ENCODE measurements at places on chromosomes 7 and 10.

- no peak for DNase-seq
Measured at GRCh38 chr7:140881507-140882228, 43.1 kb downstream of the BRAF start.

DNA sequence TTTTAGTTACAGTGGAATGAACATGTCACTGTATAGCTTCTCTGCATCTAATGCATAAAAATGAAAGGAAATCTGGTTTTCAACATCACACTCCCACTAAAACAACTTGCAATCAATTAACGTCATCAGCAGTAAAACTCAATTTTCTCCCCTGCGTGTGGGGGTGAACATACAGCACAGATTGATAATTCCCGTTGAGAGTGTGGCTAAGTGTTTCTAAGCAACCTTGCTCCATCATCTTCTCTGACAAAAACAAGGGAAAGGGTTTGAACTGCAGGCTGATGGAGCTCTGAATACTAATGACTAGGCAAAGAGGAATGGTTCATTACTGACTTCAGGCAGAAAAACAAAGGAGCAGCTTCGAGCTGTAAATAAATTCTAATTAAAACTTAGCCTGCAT is 238.3 kb downstream of the PARD3 start:
- DNase-seq, result no peak

- no peak for DNase-seq
Measured at GRCh38 chr7:41029072-41029499, 673.8 kb downstream of the INHBA start.

DNA sequence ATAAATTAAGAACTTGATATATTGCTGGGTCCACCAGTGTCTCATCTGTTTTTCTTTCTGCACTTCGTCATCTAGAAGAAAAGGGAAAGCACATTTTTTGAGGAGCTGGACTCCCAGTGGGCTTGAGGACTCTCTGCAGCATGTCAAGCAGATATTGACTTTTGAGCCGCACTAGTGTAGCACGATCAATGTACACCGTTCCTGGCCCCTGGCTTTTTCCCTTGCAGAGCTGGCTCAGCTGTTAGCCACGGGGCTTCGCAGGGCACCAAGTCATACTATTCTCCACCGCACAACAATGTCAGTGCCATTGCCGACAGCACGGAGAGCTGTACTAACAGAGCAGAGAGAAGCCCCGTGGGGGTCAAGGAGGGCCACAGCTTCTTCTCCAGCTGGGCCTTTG is 235.4 kb upstream of the HABP2 start:
- no peak for DNase-seq

GRCh38 chr10:12808014-12808613 is 193.4 kb downstream of the CCDC3 start:
- no peak for DNase-seq

DNA sequence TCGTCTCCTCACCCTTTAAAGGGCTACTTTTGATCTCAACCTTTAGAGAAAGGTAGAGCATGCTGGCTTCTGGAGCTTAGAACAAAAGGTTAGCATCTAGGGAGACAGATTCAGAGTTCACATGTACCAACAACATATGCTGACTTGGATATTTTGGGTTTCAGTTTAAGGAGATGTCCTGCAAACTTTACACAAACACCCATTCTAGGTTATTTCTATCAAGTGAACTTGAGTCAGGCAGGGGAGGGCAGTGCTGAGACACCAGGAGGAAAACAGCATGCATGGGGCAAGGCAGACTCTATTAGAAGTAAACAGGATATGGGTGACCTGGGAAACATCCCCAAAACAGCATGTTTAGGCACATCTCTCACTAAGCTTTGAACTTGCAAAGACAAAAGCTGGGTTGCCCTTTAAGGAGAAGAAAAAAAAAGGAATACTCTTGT is 43.8 kb downstream of the ARL4A start:
- DNase-seq, result no peak

- no peak for DNase-seq
Measured at GRCh38 chr10:14466257-14466656, 135.5 kb upstream of the FRMD4A start.

DNA sequence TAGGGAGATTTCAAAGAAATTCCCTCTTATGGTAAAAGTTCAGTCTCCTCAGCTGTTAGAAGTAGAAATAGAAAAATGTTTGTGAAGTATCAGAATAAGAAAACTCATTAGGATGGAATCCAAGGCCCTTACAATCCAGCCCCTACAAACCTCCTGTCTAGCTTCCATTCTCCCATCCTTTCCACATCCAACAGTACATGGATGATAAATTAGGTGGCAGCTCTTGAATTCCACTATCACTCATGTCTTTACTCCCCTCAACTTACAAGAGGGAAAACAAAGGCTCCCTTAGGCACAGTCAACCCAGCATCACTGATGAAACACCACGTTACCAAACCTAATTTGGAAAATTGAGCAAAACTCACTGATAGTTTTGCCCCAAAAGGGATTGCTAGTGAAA is 23.0 kb downstream of the FAM13C start:
- DNase-seq, result no peak

DNA sequence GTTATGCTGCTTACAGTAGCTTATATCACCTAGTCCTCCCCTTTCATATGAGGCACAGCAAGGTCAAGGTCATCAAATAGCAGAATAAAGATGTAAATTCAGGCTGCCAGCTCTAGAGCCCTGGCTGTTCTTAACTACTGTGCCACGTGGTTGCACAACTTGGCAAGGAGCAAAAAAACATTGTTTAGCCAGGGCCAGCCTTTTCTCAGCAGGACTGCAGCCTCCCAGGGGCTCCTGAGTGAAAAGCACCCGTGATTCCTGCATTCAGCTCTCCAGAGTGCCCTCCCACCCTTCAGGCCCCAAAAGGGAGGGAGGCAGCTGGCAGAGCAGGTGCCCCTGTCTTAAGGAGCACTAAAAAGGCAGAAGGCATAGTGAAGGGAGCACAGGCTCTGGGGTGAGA is 31.8 kb upstream of the TM9SF3 start:
- peak; percentile 9 for DNase-seq

DNA sequence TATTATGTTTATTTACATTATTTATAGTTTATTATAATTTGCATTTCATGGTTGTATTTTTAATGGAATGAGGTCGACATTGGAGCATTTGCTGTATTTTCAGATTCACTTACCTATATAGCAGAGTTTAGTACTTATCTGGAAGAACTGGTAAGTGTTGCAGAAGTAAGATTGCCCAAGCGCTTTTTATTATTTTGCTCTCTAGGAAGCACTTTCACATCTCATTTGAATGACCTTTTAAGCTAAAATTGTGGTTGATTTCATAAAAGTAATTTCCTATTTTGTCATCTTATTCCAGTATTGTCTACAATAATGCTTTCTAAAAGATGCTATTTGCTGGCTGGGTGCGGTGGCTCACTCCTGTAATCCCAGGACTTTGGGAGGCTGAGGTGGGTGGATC is 28.6 kb downstream of the SEC61A2 start:
- DNase-seq, result no peak

DNA sequence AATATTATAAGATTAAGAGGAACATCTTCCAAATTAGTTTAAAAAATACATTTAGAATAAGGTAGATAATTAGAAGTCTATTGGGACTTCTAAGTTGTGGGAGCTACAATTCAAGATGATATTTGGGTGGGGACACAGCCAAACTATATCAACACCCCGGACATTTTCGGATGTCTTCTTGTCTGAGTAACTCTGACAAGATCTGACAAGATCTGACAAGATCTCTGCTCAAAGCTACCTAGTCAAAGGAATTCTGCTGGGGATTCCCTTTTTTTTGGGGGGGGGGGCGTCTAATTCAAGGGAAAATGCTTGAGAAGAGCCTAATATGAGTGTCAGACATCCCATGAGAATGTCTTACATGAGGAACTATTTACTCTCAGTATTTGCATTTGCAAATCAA is 5.2 kb upstream of the AGMO start:
- DNase-seq, result no peak

DNA sequence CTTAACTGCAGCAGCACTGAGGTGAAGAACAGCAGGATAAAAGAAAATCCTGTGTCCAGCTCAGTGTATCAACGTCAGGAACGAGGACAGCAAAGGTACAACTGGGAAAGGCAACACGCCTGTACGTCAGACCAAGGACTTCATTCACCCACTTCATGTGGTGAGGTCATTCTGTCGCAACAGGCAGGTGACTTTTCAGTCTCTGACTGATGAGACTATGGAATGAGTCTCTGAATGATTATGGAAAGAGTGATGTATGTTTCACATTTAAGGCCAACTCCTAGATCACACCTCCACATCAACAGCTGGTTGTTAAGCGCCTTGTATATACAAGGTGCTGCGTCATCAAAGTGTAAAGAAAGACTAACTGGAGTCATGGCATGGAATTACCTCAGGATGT is 297.6 kb upstream of the SP8 start:
- DNase-seq, result no peak

GRCh38 chr7:108045669-108046068 is 42.7 kb upstream of the LAMB1 start:
- DNase-seq, result no peak

DNA sequence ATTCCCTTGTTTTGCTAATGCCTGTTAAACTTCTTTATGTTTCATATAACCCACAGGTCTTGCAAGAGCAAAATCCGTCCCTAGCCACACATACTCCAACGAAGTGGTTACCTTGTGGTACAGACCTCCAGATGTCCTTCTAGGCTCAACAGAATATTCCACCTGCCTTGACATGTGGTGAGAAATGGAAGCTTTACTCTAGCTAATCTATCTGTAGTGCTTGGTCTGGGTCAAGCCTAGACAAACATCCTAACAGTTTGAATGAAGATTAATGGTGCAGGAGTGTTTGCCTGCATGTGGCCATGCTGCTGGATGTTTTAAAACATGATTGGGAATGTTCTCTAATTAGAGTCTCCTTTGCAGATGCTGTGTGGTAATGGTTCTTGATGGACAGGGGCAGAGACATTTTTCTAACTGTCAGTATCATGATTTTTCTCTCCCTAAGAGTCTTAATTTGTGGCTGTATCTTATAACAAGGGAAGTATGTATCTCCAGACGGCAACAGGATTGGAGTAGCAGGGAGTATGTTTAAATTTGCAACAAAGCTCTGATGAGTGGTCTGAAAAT is 308.5 kb upstream of the FZD1 start:
- DNase-seq, result peak; percentile 11

DNA sequence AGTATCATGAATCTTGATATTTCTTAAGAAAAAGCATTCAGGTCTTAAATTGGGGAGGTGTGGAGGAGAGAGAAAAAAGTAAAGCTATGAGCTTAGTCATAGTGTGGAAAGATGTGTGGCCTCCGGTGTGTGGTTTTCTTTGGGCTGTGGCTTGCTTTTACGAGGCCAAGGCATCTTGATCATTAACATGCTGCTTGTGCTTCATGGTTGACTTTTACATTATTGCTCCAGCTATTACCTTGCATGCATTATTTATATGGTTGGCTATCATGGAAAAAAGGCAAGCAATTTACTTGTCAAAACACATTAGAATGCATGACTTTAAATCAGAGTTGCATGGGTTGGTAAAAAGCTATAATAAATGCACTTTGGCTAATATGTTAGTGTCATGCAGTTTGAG is 300.7 kb upstream of the ADARB2 start:
- DNase-seq, result no peak

DNA sequence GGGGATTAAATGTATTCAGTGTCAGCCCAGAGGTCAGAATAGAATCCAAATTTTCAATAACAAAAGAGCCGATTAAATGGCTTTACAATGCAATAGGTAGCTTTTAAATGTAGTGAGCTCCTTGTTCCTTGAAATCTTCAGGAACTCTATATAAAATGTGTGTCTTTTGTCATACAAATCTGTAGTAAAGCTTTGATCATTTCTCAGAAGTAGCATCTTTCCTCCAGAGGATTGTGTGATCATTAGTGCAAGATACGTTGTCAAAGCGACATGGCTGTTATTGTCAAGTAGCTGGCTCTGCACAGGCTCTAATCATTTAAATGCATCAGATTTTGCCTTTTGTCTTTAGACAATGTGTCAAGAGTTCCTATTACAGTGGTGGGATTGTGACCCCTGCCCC is 116.1 kb upstream of the NAMPT start:
- no peak for DNase-seq

DNA sequence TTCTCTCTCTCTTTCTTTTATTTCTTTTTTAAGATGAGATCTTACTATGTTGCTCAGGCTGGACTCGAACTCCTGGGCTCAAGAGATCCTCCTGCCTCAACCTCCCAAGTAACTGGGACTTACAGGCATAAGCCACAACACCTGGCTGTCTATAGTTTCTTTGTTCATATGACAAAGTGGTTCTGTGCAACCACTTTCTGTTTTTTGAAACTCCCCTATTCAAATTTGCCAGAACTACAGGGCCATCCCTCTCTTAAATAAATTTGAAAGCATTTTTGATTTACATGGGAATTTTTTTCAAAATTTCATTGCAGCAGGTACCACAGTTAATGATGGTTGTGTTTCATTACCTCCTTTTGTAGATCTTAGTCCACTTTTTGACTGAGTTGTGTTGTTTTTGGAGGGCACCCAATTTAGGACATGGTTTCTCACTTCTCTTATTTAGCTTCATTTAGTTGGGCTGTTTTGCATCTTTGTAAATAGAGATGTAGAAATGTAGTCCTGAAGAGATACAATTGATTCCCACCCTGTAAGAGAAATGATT is 119.2 kb downstream of the LRRC4 start:
- DNase-seq, result no peak

DNA sequence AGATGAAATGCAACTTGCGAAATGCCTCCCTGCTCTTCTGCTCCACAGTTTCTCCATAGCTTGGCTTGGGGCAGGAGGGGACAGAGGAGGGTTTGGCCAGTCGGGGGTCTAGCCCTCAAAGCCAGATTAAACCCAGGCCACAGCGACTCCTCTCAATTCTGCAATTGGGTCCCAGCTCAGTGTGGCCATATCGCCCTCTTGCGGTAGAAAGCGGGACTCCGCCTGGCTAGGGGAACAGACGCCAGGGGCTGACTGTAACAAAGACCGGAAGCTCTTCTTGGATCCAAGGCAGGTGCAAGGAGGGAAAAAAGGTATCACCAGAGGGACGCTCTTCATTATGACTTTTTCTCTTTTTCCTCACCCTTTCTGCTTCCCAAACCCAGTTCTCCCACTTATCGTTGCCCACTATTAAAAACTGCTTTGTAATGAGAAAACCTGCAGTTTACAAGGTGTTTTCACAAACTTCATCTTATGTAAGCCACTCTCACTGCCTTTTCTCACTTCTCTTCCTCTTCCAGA is 36.6 kb upstream of the TNPO3 start:
- peak; percentile 81 for DNase-seq

GRCh38 chr10:61898435-61898778 is 3.1 kb upstream of the ARID5B start:
- DNase-seq, result no peak

DNA sequence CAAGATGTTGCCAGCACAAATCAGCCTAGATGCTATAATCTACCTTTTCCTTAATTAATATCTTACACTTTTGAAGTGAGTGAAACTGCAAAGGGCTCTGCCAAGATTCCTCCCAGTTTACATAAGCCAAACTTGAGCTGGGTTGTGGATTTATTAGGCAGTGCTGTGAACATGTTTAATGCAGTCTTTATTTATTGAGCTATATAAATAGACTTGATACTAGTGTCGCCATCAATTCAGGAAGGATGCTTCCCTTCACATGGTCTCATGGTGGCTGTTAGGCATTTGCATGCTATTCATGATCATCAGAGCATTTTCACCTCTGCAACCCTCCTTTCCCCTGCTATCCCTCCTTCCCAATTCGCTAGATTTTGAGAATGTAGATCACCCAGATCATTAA is 40.2 kb downstream of the PLEKHS1 start:
- DNase-seq, result no peak

Data from NCI-H2107 (cell line).